ENCODE measurements at places on chromosomes 12 and 14.

GRCh38 chr14:105479431-105480158, 5.0 kb downstream of the CRIP2 start:
- DNase-seq: no peak

- no peak for DNase-seq
These were observed 1.0 kb downstream of the ITGA7 start for GRCh38 chr12:55706568-55707218.

DNA sequence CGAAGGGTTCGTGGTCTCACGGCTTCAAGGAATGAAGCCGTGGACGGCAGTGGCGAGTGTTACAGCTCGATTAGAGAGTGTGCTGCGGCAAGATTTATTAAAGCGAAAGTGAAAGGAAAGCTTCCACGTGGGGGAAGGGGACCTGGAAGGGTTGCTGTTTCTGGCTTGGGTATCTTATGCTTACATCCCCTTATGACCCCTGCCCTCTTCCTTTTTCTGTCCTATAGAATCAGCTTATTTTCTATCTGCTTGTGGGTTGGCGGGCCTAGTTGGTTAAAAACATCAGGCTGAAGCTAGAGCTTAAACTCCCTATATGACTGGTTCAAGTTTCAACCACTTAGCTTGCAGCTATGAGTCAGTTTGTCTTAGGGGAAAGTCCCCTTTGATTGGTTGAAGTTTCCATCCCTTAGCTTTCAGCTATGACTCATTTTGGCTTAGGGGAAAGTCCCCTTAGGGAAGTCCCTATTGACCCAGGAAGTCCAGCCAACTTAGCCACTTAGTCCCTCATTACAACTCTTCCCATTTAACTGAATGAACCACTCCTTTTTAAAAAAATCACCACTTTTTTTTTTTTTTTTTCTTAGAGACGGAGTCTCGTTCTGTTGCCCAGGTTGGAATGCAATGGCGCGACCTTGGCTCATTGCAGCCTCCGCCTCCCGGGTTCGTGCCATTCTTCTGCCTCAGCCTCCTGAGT, 1494.7 kb upstream of the TMEM132C start:
- peak; percentile 20 for DNase-seq

GRCh38 chr14:33914676-33915516, 36.0 kb downstream of the EGLN3 start:
- DNase-seq: no peak

DNA sequence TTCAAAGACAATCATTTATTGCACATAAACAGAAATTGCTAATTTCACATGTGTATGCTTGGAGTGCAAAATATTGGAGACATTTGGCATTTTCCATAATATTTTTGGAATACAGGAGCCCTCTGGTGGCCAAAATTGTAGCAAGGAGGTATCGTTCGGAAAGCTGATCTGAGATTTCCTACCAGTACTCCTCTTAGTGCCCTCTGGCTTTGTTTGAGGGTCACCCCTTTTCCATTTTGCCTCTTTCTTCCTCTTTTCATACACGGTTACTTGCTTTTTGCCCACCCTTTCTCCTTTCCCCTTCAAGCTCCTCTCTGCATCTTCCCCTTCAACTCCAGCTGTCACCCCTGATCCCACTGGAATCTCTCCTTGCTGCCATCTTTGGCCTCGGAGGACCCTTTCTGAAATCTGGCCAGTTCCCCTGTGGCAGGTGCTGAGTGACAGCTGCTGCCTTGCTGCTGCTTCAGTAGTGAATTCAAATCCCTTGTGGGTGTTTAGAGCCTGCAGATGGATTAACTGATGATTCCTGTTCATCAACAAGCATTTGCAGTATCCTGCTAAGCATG, 164.6 kb upstream of the PARP11 start:
- DNase-seq: no peak

- DNase-seq: no peak
These were observed 58.8 kb upstream of the ISM2 start for GRCh38 chr14:77557391-77557790.

GRCh38 chr12:101501410-101501995, 26.4 kb downstream of the SPIC start:
- DNase-seq: no peak

DNA sequence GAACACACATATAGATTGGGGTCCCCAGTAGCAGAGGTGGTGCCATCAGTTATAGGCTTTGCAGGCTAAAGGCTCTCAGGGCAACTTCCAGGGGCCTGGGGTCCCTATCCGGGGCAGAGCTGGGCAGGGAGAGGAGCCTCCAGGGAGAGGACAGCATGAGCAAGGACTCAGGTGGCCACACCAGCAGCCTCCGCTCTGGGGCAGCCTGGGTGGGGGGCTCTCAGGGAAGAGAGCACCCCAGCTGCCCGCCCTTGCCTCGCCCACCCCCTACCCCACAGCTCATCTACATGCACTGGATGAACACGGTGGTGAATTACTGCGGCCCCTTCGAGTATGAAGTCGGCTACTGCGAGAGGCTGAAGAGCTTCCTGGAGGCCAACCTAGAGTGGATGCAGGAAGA, 14.0 kb downstream of the PLBD2 start:
- DNase-seq: no peak

- DNase-seq: no peak
These were observed 17.0 kb downstream of the WDR89 start for GRCh38 chr14:63624701-63625100.
